Vagina (tissue), 2 donors: ENCODE measurements at places on chromosomes 13 and 19.

DNA sequence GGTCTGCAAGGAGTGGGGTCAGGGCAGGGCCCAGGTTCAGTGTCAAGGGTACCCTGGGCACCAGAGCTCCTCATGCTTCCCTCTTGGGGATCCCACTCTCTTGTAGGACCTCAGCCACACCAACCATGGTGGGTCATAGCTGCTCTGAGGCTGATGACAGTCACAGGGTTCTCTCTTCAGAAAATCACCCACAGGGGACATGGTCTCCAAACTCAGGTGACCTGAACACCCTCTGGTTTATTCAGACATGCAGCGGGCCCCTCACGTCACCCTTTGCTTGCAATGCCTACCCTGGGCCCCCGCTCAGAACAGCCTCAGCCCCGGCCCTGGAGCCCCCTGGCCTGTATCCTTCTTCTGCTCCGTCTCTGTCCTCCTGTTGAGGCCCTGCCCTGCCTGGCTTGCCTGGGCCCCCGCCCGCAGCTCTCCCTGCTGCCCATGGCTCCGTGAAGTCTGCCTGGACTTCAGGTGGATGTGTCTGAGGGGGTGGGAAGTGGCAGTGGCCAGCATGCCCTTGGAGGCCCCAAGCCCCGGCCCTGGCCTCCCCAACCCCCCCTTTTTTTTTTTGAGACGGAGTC lies 20.4 kb downstream of the CHERP start:
- H3K27ac ChIP-seq, result no peak overlapping the region
- no peaks in the 10 kb centered on the region for H3K27me3 ChIP-seq
- no peak for DNase-seq

- H3K27me3 ChIP-seq, result no peaks in the 10 kb centered on the region
- H3K27ac ChIP-seq, result no peak overlapping the region
- peaks cover 23% of the 10 kb centered on the region for H3K4me1 ChIP-seq
- DNase-seq, result peak; percentile 95
- no peak overlapping the region for H3K4me3 ChIP-seq
Measured at GRCh38 chr19:1912760-1913505, 7.7 kb downstream of the ADAT3 start.

- no peak overlapping the region for H3K4me3 ChIP-seq
- DNase-seq, result no peak
- no peaks in the 10 kb centered on the region for H3K27me3 ChIP-seq
Measured at GRCh38 chr19:27824108-27824507, 1388.8 kb downstream of the UQCRFS1 start.

- no peak for DNase-seq
- H3K27ac ChIP-seq, result no peak overlapping the region
- no peaks in the 10 kb centered on the region for H3K27me3 ChIP-seq
- H3K36me3 ChIP-seq, result no peaks in the 10 kb centered on the region
- H3K4me3 ChIP-seq, result no peak overlapping the region
Measured at GRCh38 chr13:77353995-77354394, 27.1 kb upstream of the MYCBP2 start.

GRCh38 chr13:76832258-76832988 lies 53.8 kb downstream of the KCTD12 start:
- H3K36me3 ChIP-seq, result no peaks in the 10 kb centered on the region
- H3K4me1 ChIP-seq, result peaks cover 21% of the 10 kb centered on the region
- no peaks in the 10 kb centered on the region for H3K27me3 ChIP-seq
- no peak overlapping the region for H3K27ac ChIP-seq
- DNase-seq, result no peak
- H3K4me3 ChIP-seq, result no peak overlapping the region

GRCh38 chr19:46724468-46724867 lies 7.6 kb upstream of the PRKD2 start:
- no peak overlapping the region for H3K27ac ChIP-seq
- H3K27me3 ChIP-seq, result no peaks in the 10 kb centered on the region
- peaks cover 88% of the 10 kb centered on the region for H3K36me3 ChIP-seq
- peaks cover 13% of the 10 kb centered on the region for H3K4me1 ChIP-seq
- DNase-seq, result no peak

DNA sequence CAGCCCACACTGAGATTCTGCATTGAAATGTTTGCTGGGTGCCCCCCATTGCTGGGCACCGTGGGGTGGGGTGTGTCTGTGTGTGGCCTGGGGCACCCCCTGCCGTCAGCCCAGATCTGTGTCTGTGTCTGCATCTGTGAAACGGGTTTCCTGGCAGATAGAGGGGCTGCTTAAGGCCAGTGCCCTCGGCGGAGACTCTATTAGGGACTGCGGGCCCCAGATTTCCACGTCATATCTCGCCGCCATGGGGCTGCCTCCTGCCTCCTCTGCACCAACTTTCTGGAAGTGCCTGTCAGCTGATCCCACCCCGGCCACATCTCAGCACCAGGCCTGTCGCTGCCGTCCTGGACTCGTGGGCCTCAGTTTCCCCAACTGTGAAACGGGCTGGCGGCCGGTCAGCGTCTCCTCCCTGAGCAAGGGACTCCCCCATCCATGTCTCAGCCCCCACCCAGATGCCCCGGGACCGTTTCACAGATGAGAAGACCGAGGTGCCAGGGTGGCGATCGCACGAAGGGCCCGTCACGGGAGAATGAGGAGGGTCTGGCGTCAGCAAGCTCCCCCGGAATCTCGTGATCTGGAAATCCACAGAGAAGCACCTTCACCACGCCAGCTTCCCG lies 21.4 kb downstream of the ARID3A start:
- no peaks in the 10 kb centered on the region for H3K36me3 ChIP-seq
- no peak overlapping the region for H3K27ac ChIP-seq
- no peak overlapping the region for H3K4me3 ChIP-seq
- DNase-seq, result no peak
- H3K4me1 ChIP-seq, result peaks cover 21% of the 10 kb centered on the region
- H3K27me3 ChIP-seq, result no peaks in the 10 kb centered on the region

DNA sequence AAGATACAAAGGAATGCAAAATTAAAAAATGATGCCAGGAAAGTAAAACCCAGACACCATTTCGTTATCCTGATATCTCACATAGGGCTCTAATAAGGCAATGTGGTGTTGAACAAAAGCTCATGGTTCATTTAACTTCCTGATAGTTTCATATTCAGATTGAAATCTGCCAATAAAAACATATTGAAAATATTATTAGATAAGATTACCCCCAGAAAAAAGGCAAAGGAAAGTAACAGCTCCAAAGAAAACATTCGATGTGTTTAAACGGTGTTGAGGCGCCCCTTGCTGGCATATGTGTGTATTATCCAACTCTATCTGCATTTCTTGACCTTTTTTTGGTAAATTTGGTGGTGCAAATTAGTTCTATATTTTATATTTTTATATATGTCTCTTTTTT lies 75.9 kb downstream of the ESD start:
- H3K36me3 ChIP-seq, result no peaks in the 10 kb centered on the region
- DNase-seq, result no peak
- no peaks in the 10 kb centered on the region for H3K4me1 ChIP-seq
- peak overlapping the region; percentile 18 for H3K27ac ChIP-seq
- H3K4me3 ChIP-seq, result no peak overlapping the region

DNA sequence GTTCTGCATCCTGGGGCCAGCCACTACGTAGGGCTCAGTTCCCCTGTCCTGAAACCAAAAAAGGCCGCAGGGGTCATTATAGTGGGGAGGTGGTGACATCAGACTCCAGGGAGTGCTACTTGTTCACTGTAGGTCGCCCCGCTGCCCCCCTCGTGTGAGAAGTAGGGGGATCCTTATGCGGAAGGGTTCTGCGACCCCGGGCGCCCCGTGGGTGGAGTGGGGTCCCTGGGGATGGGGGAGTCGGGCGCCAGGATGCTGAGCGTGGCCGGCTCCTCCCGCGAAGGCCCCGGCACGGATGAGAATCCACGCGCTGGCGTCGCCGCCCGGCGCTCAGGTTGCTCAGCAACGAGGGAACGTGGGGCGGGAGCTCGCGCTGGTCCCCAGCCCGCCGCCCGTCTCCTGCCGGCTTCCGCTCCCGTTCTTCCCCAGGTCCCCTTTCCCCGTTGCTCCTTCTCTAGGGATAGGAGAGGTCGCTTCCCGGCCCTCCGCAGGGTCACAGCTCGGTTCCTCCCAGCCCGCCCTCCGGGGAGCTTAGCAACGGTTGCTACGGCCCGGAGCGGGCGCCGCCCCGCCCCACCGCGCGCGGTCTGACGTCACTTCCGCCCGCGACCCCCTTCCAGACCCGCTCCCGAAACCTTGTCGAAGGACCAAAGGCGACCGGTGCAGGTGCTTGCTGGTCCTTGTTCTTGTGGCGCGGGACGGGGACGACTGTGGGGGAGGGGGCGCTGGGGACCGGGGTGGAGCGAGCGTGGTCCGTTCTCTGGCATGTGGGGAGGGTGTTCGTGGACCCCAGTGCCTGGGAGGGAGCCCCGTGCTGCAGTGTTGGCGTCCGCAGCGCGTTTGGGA lies at the start of gene NAT14:
Gene NAT14, plus strand, starts transcription at position 596 of the 846 bp plus-strand sequence. CDS start 521 bp downstream, outside the sequence.
- no peaks in the 10 kb centered on the region for H3K36me3 ChIP-seq
- peak within 1 kb of the TSS; percentile 64 for H3K4me3 ChIP-seq
- H3K27me3 ChIP-seq, result no peaks in the 10 kb centered on the region
- no peak for DNase-seq
- peak within 1 kb of the TSS; percentile 95 for H3K27ac ChIP-seq
- H3K4me1 ChIP-seq, result peaks cover 63% of the 10 kb centered on the region

DNA sequence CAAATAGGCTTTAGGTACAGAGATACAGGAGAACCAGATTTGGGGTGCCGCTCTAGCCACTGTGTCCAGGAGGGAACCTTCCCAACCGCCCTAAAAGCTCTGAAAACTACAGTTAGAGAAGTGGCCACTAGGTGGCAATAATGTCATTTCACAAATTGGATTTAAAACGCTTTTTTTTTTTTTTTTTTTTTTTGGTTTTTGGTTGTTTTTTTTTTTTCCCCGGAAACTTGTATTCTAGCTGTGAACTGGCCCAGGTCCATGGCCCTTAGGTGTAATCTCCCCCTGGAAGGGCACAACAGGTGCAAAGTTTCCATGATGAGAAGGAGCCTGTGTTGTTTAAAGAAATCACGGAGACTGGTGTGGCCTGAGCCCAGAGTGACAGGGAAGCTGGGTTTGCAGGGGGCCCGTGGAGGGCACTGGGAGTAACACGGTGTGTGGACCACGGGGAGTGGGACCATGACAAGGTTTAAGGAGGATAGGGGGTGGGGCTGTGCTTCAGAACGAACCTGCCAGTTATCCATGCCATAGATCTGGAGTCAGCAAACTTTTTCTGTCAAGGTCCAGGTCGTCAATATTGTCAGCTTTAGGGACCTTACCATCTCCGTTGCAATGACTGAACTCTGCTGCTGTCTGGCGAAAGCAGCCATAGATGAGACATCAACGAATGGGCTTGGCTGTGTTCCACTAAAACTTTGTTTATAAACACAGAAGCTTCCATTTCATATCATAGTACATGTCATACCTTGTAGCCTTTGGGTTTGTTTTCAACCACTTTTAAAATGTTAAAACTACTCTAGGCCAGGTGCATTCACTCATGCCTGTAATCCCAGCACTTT lies 10.1 kb downstream of the OR1I1 start:
- no peaks in the 10 kb centered on the region for H3K4me1 ChIP-seq
- H3K27me3 ChIP-seq, result no peaks in the 10 kb centered on the region
- H3K36me3 ChIP-seq, result no peaks in the 10 kb centered on the region
- H3K27ac ChIP-seq, result no peak overlapping the region
- no peak for DNase-seq

DNA sequence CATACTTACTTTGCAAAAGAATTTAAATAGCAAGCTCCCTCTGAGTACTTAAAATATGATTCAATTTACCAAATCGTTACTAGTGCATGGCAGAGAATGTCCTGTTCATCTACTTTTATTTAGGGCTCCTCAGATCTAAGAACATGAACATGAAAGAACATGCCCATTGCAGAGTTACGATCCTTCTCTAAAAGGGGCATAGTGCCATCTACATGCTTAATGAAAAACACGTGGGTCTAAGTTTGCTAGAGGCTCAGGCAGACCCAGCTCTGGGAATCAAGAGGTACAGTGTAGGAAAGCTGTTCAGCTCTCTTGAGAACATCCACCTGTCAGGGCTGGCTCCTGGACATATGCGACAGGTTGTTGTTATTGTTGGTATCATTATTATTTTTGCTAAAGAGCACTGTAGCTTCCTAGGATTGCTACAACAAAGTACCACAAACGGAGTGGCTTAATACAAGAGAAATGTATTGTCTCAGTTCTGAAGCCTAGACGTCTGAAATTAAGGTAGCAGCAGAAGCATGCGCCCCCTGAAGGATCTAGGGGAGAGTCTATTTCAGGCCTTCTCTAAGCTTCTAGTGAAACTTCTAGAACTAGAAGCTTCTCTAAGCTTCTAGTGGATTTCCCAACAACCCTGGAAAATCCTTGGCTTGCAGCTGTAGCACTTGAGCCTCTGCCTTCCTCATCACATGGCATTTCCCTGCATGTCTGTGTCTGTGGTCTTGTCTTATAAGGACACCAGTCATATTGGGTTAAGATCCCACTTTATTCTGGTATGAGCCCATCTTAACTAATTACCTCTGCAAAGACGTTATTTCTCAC lies 133.9 kb downstream of the DCT start:
- H3K36me3 ChIP-seq, result no peaks in the 10 kb centered on the region
- peak; percentile 27 for DNase-seq
- no peaks in the 10 kb centered on the region for H3K27me3 ChIP-seq
- no peak overlapping the region for H3K27ac ChIP-seq
- peaks cover 15% of the 10 kb centered on the region for H3K4me1 ChIP-seq

DNA sequence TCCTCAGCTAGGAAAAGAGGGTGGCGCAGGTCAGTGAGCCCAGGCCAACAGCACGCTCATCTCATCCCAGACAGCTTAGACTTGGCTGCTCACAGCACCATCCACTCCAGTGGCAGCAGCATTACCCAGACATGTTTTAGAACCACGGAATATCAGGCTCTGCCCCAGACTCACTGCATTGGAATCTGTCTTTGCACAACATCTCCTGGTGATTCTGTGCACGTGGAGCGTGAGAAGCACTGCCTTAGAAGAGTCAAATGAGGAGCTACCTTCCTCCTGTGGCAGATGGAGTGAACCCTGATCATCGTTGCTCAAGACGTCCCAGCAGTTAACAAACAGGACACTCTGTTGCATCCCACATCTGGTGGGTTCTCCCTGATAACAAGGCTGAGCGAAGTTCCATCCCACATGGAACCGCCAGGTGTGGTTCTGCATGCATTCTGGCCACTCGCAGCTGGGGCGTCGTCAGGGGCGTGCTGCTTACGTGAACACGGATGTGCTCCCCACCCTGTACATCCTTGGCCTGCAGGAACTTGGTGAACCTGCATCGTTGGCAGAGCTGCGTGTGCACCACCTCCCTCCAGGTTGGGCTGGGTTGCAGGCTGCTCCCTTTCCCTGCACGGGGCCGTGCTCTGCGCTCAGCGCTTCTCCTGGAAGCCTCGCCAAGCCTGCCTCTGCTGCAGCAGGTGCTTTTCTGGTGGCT lies 25.2 kb upstream of the ATP11A start:
- no peaks in the 10 kb centered on the region for H3K4me1 ChIP-seq
- H3K4me3 ChIP-seq, result no peak overlapping the region
- H3K27ac ChIP-seq, result no peak overlapping the region
- no peaks in the 10 kb centered on the region for H3K36me3 ChIP-seq
- no peak for DNase-seq

- no peak for DNase-seq
- no peak overlapping the region for H3K4me3 ChIP-seq
- H3K27me3 ChIP-seq, result no peaks in the 10 kb centered on the region
- H3K4me1 ChIP-seq, result peaks cover 25% of the 10 kb centered on the region
- no peak overlapping the region for H3K27ac ChIP-seq
Measured at GRCh38 chr19:1363599-1363998, 20.1 kb upstream of the NDUFS7 start.
